AG04449 (cell line): ENCODE measurements at places on chromosomes 6 and 20.

DNA sequence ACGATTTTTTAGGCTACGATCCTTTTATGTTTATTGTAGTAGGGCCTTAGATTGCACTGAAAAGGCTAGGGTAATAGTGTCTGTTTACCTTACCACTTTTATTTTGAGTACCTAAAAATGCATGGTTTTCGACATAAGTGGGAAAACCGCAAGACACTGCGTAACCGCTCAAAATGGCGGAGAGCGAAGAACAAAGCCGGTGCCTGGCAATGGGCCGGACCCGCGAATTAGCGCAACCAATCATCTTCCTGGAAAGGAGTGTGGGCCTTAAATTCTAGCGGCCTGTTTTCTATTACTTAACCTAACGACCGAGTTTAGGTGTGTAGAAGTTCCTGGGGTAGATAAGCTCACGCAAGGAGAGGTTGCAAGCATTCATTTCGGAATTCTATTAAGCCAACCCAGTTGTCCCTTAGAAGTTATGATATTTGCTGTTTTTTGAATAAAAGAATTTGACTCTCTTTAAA, 118.0 kb downstream of the HFE start:
- DNase-seq: no peak

DNA sequence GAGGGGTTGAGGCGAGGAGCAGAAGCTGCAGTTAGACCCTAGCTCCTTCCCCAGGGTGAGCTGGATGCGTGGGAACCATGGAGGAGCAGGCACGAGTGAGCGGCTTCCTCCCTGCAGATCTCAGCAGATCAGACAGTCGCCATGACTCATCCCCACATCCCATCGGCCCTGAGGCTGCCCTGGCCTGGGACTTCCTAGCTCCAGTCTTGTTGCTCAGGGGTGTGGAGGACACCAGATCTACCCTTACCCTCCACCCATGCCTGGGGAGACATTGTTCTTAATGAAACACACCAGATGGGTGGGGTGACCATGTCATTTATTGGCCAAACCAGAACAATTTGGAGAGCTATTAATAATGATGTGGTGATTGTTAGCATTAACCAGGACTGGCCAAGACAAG, 36.3 kb upstream of the TGM2 start:
- no peak for DNase-seq

GRCh38 chr6:155319902-155320301, 5.6 kb upstream of the TFB1M start:
- no peak for DNase-seq

DNA sequence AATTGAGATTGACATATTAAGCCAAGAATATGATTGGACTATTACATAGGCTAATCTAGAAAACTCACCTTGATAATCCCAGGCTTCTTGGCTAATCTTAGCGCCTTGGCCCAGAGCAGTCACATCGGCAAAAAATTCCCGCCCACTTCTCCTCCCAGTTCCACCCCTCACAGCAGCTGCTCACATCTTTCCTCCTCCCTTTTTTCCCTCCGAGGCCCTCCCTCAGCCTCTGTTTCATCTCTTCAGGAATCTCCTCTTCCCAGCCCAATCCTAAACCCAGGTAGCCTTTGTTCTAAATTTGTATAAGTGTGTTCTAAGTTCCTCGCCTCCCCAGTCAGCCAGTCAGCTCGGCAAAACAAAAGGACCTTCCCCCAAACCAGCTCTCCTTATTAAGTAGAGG, 184.3 kb downstream of the PRKN start:
- DNase-seq: no peak

DNA sequence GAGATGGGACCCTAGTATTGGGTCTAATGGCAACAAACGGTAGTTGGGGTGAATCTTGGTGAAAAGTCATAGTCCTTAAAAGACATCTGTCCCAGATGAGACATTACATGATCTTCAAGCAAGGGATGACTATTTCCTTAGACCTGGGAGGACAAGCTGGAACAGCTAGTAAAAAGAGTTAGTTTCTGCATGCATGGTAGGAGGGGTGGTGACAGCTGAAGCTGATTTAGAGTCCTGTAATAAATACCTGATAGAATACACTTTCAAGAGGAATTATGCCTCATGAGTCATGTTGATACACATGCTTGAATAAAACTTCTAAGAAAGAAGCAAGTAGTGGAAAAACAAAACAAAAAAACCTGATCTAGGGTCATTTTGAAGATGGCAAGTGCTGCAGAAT, 247.4 kb downstream of the CD109 start:
- DNase-seq: no peak

GRCh38 chr6:155128977-155129376, 133.9 kb downstream of the TIAM2 start:
- DNase-seq: no peak

DNA sequence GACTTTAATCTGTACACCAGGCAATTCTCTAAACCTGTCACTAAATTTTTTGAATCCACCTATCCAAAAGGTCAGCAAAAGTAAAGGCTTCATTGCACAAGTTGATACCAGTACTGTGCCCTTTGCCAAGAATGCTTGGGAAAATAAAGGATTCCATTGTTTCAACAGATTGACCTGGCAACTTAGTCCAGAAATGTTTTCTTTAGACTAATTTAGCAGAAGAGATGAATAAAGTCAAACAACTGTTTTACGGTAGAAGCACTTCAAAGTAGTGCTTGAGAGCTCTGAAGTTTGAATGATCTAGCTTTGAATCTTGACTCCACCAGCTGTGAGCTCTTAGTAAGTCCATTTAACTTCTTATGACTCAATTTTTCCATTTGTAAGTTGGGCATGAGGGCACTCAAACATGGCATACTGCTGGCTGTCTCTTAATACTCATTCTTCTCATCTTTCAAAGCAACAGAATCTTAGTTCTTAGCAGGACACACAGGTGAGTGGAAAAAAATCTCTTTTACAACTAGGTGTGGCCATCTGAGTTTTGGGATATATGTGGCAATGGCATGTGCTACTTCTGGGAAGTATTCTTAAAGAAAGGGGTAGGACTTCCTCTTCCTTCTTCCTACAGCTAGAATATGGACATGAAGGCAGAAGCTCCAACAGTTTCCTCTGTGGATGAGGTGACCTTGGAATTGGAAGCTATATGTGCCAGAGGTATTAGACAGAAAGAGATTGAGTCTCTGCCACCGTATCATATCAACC, 55.9 kb upstream of the LOC128125822 start:
- no peak for DNase-seq

DNA sequence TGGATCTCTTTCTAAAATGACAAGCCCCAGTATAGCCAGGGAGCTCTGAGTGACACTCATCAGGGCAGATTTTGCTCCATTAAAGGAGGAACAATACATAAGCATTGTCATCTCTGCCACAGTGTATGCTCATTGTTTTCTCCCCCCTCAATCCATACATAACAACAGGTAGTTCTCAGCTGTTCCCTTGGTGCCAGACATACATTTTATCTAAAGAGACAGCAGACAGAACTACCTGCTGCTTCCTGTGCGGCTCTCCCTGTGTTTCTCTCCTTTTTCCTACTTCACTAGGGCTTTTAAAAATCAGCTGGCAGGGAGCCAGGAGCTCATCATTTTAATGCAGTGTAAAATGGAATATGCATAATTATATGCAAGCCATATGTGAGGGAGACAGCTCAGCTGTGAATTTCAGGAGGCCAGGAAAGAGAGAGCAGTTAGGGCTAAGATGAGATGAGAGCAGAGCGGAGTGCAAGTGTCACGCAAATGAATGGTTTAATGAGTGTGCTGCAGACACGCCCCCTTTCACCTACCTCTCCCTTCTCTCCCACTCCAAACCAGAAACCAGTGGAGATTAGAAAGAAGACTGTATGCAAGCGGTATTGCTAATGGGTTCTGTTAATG, 96.0 kb downstream of the SOBP start:
- no peak for DNase-seq

- DNase-seq: no peak
Measured at GRCh38 chr20:15742087-15742486, 831.2 kb downstream of the KIF16B start.

DNA sequence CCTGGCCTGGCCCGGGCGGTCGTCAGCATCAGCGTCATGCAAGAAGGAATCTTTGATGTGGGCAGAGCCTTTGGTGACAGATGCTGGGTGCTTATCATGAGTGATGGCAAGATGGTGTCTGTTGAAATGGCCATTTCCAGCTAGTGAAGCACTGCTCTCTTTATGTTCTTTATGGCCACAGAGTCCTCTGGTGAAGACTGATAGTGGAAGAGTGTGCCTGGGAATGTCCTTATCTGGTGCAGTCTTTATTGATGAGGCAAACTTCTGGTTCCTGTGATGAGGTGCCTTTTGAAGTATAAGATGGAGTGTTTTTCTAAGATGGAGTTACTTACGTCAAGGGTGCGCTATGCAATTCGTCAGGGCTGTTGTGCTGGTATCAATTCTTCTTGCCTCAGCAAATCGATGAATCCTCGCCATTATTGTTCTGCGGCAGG, 22.6 kb upstream of the CCR6 start:
- DNase-seq: no peak

DNA sequence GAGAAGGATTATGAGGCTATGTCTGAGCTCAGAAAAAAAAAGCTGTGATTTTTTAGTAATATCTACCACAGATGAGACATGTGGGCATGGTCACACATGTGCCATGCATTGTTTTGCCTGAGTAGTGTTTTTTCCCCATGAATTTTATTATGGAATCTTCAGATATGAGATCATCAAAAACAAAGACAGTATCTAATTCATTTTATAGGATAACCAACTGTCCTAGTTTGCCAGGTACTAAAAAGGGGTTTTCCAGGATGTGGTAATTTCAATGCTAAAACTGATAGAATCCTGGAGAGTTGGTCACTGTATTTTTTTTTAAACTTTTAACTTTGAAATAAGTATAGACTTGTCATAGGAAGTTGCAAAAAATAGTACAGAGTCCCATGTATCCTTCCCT, 127.4 kb upstream of the MAP3K7 start:
- DNase-seq: no peak

GRCh38 chr6:42704251-42704936, 18.0 kb downstream of the PRPH2 start:
- no peak for DNase-seq
